ENCODE measurements at places on chromosomes 3 and 15. TPM values are rescaled to one million over a fixed set of nuclear protein-coding genes. Genes with fewer than 3 reads are reported as not detected.

The MRAS gene
- 31.3 TPM for total RNA-seq

The FANCI gene
- total RNA-seq = 15.5 TPM

The ST3GAL6 gene
- total RNA-seq = 38.2 TPM

The EXD1 gene
- total RNA-seq = not detected

The SUCNR1 gene
- 7.9 TPM for total RNA-seq

The GABRR3 gene
- not detected for total RNA-seq

The SKOR1 gene
- 0.29 TPM for total RNA-seq
